ENCODE measurements at places on chromosomes 7 and 10.

DNA sequence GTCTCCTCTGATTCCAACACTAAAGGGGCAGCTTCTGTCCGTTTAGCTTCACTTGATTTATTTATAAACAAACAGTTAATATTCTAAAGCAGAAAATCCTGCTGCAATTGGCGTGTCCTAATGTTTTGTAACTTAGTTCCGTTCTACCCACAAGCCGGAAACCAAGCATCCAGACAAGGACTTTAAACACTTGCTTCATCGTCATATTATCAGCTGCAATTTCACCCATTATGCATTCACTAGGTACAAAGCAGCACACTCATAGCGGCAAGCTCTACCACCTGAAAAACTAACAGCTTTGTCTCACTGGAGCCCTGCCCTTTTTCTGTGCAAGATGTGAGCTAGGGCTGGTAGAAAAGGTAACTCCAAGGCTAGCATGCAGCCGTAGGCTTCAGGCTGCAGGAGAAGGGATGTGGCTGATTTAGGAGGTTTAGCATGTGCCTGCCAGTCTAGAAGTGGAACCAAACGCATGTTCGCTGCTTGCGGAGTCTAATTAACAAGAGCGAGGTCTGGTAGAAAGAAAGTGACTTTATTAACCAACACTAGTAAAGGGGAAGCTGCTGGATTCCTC is 43.7 kb upstream of the BPGM start:
- H3K27me3 ChIP-seq = peaks cover 38% of the 10 kb centered on the region
- no peak for DNase-seq
- no peak overlapping the region for H3K27ac ChIP-seq
- H3K4me3 ChIP-seq = no peak overlapping the region
- H3K4me1 ChIP-seq = peaks cover 4% of the 10 kb centered on the region

- no peak overlapping the region for H3K4me3 ChIP-seq
- DNase-seq = no peak
- no peaks in the 10 kb centered on the region for H3K36me3 ChIP-seq
- no peaks in the 10 kb centered on the region for H3K4me1 ChIP-seq
- no peak overlapping the region for H3K27ac ChIP-seq
Observed at GRCh38 chr10:20977300-20977699, 80.2 kb upstream of the NEBL start.

DNA sequence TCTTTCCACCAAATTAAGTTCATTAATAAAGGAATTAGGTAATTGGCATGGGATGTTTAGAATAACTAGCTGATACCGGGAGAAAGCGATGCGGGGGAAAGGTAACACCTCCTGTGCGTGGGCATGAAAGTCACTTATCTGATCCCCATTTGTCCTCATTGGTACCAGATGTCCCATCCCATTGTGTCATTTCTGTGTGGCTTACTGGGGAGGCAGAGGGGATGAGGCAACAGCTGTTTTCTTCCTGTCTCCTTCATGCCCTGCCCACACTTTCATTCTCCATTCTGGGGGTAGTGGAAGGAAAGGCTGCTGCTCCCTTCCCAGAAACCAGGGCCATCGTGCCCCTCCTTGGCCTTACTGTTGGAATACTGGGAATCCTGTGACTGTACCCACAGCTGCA is 27.1 kb downstream of the EEPD1 start:
- no peak overlapping the region for H3K4me3 ChIP-seq
- no peak overlapping the region for H3K27ac ChIP-seq
- H3K27me3 ChIP-seq = peaks cover 9% of the 10 kb centered on the region

GRCh38 chr7:115232041-115232440 is 310.1 kb downstream of the MDFIC start:
- H3K4me3 ChIP-seq = no peak overlapping the region
- no peaks in the 10 kb centered on the region for H3K36me3 ChIP-seq
- H3K27me3 ChIP-seq = peaks cover 5% of the 10 kb centered on the region

DNA sequence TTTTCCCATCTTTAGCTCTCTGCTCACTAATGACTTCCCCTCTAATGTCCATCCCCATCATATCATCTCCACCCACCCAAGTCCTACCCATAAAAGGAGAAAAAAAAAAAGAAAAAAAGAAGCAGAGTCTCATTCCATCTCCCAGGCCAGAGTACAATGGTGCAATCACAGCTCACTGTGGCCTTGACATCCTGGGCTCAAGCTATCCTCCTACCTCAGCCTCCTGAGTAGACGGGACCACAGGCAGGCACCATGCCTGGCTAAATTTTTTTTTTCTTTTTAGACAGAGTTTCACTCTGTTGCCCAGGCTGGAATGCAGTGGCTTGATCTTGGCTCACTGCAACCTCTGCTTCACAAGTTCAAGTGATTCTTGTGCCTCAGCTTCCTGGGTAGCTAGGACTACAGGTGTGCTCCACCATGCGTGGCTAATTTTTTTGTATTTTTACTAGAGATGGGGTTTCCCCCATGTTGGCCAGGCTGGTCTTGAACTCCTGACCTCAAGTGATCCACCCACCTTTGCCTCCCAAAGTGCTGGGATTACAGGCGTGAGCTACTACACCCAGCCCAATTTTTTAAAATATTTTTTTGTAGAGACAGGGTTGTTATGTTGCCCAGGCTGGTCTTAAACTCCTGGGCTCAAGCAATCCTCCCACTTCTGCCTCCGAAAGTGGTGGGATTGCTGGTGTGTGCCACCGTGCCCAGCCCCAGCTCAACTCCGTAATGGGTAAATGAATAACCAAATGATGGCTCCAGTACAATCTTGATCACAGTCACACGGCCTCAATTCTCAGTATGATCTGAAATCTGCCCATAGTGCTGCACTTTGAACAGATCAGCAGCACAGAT is 24.6 kb upstream of the SGMS1 start:
- no peak for DNase-seq
- H3K36me3 ChIP-seq = no peaks in the 10 kb centered on the region
- no peak overlapping the region for H3K4me3 ChIP-seq

All from activated naive CD4-positive, alpha-beta T cell treated with anti-CD3 and anti-CD28 coated beads, Interleukin-2, amount 10 ng/mL, durations not matched to agents 7 days and 5 days (primary cell).